ENCODE measurements at places on chromosomes 7 and 10. TPM values are rescaled to one million over a fixed set of nuclear protein-coding genes. Genes with fewer than 3 reads are reported as not detected.

Gene MACROH2A2
- 3.9 TPM for total RNA-seq

Gene PGAM2
- total RNA-seq = 0.33 TPM

Gene ZNF789
- total RNA-seq = 9.1 TPM

Gene CDNF
- total RNA-seq = 1.3 TPM

Gene RBM20
- total RNA-seq = under 0.01 TPM

Gene COX15
- total RNA-seq = 33.0 TPM

Gene MET
- total RNA-seq = 128 TPM

Gene SDK1
- total RNA-seq = 10.1 TPM

Gene SLC39A12
- under 0.01 TPM for total RNA-seq

Gene ENO4
- 0.11 TPM for total RNA-seq

Gene SPDYE6
- not detected for total RNA-seq

Gene GATA3
- total RNA-seq = not detected

Gene INHBA
- total RNA-seq = 18.2 TPM

Gene ARHGEF35
- total RNA-seq = 2.1 TPM

Gene MALRD1
- total RNA-seq = 0.33 TPM

Gene LBX1
- total RNA-seq = not detected
